Cerebellar nuclear complex (tissue), 1 donor: ENCODE measurements at places on chromosomes 1 and 21.

DNA sequence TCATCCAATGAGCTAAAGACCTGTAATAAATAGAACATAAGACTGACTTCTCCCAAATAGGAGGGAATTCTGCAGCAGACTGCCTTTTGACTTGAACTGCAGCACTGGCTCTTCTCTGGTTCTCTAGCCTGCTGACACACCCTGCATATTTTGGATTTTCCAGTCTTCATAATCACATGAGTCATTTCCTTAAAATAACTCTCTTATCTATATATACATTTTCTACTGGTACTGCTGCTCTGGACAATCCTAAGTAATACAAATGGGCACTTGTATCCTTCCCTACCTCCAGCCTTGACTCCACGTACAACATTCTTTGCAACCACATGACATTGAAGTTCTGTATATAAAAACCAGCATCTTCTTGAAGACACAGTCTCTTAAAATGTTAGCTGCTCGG, 429.4 kb upstream of the TMPRSS15 start:
- DNase-seq = no peak

GRCh38 chr1:187096689-187097088, 267.9 kb downstream of the PLA2G4A start:
- no peak for DNase-seq

- no peak for DNase-seq
Observed at GRCh38 chr1:11134251-11134897, 34.7 kb upstream of the EXOSC10 start.

DNA sequence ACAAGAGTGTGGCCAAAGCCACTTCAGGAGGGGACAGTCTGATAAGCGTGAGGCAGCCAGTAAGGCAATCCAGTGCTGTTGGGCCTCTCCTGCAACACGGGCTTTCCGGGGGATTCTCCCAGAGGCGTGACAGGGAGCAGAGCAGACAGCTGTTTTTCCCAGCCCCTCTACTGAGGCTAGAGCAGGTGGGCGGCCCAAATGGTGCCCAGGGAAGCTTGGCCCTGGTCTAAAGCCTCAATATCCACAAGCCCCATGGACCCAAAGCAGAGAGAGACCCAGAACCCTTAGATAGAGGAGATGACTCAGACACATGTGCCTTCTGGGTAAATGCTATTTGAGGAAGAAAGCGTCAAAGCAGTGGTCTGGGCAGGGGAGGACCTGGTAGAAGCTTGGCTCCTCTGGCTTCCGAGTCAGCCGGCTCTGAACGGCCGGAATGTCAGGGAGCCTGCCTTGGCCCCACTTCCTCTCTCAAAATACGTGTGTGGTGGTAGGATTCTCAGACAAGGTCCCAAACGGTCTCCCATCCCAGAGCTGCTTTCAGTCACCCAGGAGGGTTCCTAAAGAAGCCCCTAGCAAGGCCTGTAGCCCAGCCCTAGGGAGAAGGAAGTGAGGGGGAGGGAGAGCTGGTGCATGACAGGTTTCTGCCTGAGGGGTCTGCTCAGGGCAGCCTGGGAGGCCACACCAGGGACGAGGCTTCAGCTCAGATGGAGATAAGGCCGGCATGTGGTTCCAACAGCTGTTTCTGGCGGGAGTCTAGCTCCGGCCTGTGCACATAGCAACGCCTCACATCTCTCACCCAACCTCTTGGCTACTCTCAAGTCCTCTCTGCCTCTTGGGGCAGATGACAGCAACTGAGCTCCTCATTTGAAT, 28.8 kb downstream of the PIK3C2B start:
- no peak for DNase-seq

- DNase-seq = no peak
Observed at GRCh38 chr1:234148350-234148749, 224.9 kb upstream of the COA6 start.

- DNase-seq = no peak
Observed at GRCh38 chr1:32592943-32593342, 53.7 kb downstream of the ZBTB8A start.

- DNase-seq = no peak
Observed at GRCh38 chr1:38569932-38570656, 289.5 kb downstream of the RRAGC start.

DNA sequence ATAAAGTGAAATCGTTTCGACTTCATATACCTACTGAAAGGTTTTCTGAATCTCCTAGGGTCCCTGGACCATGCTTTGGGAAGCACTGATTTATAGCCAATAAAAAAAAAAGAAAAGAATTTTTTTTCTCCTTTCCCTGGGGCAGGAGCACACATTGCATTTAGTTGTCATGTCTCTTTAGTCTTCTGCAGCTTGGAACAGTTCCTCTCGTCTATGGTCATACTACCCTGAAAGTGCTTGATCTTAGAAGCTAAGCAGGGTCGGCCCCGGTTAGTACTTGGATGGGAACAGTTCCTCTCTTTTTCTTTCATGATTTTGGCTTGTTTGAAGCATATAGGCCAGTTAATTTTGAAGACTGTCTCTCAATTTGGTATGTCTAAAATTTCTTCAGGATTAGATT, 3.7 kb upstream of the SERPINC1 start:
- DNase-seq = no peak

DNA sequence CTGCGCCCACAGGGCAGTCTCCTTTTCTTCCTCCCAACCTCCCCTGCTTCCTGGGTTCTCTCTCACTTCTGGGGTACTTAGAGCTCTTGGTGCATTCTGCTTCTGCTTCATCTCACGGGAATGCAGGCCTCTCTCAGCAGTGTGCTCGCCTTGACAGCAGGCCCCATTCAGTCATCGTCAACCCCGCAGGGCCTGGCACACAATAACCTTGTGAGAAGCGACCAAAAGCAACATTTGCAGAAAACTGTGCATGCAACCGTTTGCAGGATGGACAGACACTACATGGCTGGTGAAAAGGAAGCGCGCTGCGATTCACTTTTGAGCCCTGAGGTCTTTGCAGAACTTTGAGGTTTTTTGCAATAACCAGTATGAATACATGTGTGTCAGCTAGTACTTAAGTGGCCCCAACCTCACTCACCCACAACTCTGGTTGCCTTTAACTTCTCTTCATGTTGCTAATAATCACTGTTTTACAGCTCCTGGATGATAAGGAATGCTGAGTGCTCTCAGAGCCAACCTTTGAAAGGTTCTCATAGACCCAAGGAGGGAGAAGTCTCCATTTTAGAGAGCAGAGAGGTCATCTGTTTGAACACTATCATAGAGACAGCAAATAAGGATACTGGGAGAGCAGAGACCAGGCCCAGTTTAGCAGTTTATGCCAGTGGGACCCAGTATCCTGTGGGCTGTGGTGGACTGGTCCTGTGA, 2.5 kb upstream of the CD160 start:
- DNase-seq = no peak

- no peak for DNase-seq
Observed at GRCh38 chr1:3548156-3548893, 63.0 kb downstream of the MEGF6 start.

DNA sequence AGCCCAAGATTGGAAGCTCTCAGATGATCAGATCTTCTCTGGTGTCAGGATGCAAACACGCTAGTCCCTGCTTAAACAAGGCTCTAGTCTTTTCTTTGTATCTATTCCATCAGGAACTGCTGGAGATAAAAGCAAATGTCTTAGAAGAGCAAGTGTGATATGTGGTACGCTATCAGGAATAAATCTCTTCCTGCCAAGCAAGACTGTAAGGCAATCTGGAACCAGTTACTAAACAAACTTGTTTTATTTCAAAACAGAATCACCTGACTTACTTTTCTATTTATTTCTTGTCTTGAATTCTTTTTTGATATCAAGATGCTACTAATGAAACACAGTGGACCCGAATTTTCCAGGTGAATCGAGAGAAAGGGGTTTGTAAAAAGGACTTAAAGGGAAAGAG, 139.9 kb upstream of the ZNF644 start:
- DNase-seq = no peak
